T-cell (primary cell): ENCODE measurements at places on chromosomes 5 and 9. TPM values are rescaled to one million over a fixed set of nuclear protein-coding genes. Genes with fewer than 3 reads are reported as not detected.

DNA sequence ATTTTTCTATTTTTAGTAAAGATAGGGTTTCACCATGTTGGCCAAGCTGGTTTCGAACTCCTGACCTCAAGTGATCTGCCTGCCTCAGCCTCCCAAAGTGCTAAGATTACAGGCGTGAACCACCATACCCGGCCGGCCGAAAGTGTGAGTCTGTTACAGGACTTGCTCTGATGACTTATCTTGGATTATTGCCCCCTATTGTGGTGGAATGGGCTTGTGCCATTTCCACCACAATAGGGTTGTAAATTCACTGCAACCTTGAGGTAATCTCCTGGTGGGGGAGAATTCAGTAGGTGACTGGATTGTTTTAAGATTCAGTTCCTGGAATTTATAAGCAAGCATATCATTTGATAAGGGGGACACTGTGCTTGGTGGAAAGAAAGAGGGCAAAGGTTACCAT is 15.0 kb upstream of the HMGCR start:
- H3K4me1 ChIP-seq = no peaks in the 10 kb centered on the region
- H3K27me3 ChIP-seq = no peaks in the 10 kb centered on the region
- no peak overlapping the region for H3K4me3 ChIP-seq
- H3K36me3 ChIP-seq = no peaks in the 10 kb centered on the region

GRCh38 chr9:122453677-122454135 is 24.0 kb downstream of the OR1J1 start:
- no peak overlapping the region for H3K27ac ChIP-seq
- no peaks in the 10 kb centered on the region for H3K27me3 ChIP-seq
- no peak for DNase-seq
- H3K4me1 ChIP-seq = no peaks in the 10 kb centered on the region
- H3K36me3 ChIP-seq = no peaks in the 10 kb centered on the region

DNA sequence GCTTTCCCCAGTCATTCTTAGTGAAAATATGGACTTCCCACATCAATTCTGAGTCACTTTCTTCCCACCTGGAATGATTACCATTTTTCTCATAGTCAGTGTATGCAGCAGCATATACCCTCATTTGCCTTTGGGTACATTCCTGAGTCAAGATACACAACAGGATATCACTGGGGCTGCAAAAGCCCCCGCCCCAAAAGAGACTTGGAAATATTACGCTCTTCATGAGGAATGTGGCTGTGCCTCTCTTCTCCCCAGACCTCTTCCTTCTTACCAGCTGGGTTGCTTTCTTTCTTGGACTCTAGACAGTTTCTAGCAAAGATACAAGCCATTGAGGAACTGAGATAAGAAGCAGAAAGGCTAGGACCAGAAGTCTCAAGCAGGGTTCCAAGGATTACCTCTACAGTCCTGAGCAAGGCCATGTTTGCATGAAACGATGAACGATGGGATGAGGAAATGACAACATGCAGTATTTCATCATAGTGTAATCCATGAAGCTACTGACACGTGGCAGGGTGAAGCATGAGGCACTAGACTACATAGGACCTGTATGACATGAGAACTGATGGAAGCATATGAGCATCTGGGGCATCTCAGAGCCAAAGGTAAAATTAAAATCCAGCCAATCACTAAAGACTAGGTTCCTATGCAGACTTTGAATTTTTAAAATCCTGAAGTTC is 218.1 kb downstream of the RAB3C start:
- H3K4me1 ChIP-seq = no peaks in the 10 kb centered on the region
- H3K4me3 ChIP-seq = no peak overlapping the region
- H3K36me3 ChIP-seq = no peaks in the 10 kb centered on the region
- H3K27ac ChIP-seq = no peak overlapping the region

DNA sequence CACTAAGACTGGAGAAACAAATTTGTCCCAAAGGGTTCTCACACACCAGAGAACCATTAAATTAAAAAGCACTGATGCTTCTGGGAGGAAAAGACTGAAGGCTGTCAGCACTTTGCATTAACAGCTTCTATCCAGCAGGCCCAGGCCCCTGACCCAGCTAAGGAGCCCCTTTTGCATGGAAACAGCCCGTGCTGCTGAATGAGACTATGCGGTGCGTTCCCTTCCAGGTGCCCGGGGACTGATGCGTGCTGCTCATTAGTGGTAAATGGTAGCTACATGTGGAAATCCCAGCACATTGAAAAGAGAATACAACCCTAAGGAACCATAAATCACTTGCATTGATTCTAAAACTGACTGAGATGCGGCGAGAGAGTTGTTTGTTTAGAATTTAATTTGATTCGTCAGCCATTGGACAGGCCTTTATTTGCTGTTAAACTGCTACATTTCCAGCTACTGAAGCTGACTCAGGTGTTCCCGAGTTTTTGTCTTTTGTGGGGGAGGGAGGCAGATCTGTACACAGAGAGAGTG is 351.0 kb upstream of the SLC24A2 start:
- DNase-seq = no peak
- no peaks in the 10 kb centered on the region for H3K36me3 ChIP-seq
- no peak overlapping the region for H3K27ac ChIP-seq
- H3K4me3 ChIP-seq = no peak overlapping the region
- H3K4me1 ChIP-seq = no peaks in the 10 kb centered on the region

DNA sequence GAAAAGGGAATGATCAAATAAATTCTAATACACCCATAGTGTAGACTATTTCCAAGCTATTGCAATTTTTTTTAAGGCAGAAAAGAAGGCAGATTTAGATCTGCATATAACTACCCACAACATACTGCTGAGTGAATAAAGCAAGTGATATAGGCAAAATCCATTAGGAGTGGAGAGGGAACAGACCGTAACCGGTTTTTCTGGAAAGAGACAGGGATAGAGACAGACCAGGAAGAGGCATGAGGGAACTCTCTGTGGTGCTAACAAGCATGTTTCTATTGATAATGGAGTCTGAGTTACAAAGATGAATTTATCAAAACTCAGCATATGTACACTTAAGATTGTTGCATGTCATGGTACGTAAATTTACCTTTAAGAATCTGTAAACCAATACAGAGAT is 14.5 kb downstream of the ZDHHC21 start:
- no peak for DNase-seq
- H3K27me3 ChIP-seq = no peaks in the 10 kb centered on the region
- H3K36me3 ChIP-seq = peaks cover 4% of the 10 kb centered on the region
- H3K27ac ChIP-seq = no peak overlapping the region

DNA sequence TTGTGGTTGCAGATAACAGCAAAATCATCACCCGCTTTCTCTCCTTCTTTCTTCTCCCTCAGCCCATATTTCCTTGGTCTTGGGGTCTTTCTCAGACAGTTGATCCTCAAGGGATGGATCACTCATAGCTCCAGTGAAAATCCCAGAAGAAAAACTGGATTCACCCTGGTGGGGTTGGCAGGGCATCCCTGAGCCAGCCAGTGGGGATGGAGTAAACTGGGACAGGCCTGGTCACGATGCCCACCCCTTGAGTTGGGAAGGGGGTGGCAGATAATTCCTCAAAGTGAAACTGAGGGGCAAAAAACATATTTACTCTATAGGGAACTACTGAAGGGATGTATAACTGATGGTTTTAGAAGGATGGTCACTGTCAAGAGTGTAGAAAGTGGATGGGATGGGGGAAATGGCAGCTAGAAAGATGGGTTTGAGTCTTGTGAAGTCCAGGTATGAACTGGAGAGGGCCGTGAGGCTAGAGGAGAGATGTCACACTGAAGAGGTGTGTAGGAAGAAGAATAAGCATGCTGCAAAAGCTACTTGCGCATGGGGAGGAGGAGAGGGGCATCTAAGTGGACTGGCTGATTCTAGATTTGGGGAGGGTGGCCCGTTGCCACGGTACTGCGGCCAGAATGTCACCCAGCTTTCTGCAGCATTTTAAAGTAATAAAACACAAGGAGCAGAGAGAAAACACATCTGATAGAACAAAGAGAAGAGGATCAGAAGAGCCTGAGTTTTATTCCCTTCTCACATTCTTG is 162.8 kb downstream of the PJA2 start:
- H3K27me3 ChIP-seq = no peaks in the 10 kb centered on the region
- no peak for DNase-seq
- no peaks in the 10 kb centered on the region for H3K4me1 ChIP-seq
- H3K4me3 ChIP-seq = peak overlapping the region; percentile 40
- no peak overlapping the region for H3K27ac ChIP-seq

GRCh38 chr9:92983984-92984589 is 36.8 kb downstream of the FGD3 start:
- no peak for DNase-seq
- peaks cover 54% of the 10 kb centered on the region for H3K4me1 ChIP-seq
- no peak overlapping the region for H3K27ac ChIP-seq
- H3K4me3 ChIP-seq = no peak overlapping the region
- peaks cover 8% of the 10 kb centered on the region for H3K36me3 ChIP-seq

DNA sequence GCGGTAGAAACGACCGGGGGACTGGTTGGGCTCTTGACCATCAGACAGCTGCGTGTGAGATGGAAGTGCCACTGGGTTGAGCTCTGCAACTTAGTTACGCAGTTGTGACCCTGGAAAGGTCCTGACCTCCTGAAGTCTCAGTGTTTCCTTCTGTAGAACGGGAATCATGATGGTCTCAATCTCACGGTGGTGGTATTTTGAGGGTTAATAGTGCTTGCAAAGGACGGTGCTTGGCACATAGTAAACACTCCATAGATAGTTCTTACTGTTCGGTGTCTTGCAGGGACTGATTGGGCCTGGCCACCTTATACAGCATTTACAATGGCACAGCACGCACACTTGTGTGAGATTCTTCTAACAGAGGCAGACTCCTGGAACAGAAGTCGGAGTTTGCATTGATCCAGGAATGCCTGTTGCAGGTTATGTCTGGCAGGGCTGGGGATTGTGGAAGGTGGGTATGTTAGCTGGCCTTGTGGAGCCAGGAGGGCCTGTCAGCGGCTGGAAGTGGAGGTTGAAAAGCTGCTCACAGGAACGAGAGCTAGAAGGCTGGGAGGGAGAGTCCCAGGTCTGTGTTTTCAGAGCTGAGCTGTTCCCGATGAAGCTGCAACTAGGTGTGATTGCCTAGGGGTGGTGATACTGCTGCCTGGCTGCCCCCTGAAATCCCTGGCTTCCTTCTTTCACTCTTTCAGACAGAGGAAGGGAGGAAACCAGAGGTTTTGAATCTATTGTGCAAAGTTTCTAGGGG is 962 bp upstream of the TXN start:
- peak overlapping the region; percentile 59 for H3K27ac ChIP-seq
- H3K4me1 ChIP-seq = no peaks in the 10 kb centered on the region
- no peaks in the 10 kb centered on the region for H3K36me3 ChIP-seq
- peak overlapping the region; percentile 90 for H3K4me3 ChIP-seq
- no peaks in the 10 kb centered on the region for H3K27me3 ChIP-seq

DNA sequence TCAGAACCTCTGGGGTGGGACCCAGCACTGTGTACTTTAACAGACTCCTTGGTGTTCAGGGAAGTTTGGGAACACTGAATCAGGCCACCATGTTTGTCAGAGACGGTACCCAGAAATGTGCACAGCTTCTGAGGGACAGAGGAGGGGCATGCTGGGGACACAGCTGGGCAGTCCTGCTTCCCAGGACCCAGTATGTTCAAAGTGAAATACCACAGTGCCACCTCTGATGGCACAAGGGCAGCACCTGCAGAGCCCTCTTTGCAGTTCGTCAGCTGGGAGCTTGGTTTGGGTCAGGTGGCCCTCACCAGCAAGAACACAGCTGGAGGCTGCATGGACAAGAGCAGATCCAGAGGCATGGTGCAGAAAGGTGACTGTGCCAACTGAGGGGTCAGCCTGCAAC is 51.2 kb downstream of the NDST1 start:
- H3K36me3 ChIP-seq = no peaks in the 10 kb centered on the region
- no peaks in the 10 kb centered on the region for H3K27me3 ChIP-seq
- no peak overlapping the region for H3K27ac ChIP-seq
- H3K4me3 ChIP-seq = no peak overlapping the region
- DNase-seq = no peak

GRCh38 chr9:119924736-119925135 is 555.5 kb upstream of the BRINP1 start:
- no peak overlapping the region for H3K27ac ChIP-seq
- H3K36me3 ChIP-seq = no peaks in the 10 kb centered on the region
- DNase-seq = no peak
- no peaks in the 10 kb centered on the region for H3K27me3 ChIP-seq

DNA sequence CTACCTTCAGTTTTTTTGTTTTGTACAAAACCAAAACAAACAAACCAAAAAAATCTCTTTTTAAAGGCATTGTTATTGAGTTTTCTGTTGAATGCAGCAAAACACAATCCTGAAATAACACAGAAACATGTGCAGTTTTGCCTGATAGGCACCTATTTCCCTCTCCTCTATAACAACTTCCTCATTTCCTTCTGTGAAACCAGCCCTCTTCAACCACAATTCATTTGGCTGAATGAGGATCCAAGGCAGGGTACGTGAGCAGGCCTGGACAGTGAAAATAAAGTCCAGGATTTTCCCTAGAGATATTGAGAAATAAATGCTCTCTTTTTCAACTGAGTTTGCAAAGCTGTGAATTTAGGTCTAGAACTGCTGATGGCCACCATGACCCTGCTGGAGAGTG is 134.8 kb upstream of the LARP1 start:
- H3K4me3 ChIP-seq = no peak overlapping the region
- no peaks in the 10 kb centered on the region for H3K36me3 ChIP-seq
- no peak overlapping the region for H3K27ac ChIP-seq
- peaks cover 4% of the 10 kb centered on the region for H3K27me3 ChIP-seq
- no peak for DNase-seq

DMRT2 gene
- total RNA-seq = not detected

STC2 gene
- total RNA-seq = 1.1 TPM

ADCY2 gene
- not detected for total RNA-seq

RPL12 gene
- 1,811 TPM for total RNA-seq

ABLIM3 gene
- total RNA-seq = 0.30 TPM

TAF11L5 gene
- not detected for total RNA-seq

F2RL2 gene
- total RNA-seq = not detected

DAB2IP gene
- total RNA-seq = not detected

IFNA14 gene
- total RNA-seq = not detected

NR5A1 gene
- 0.19 TPM for total RNA-seq

SLCO4C1 gene
- total RNA-seq = 0.43 TPM
